CD4-positive, alpha-beta T cell (primary cell): ENCODE measurements at places on chromosomes 7 and 10. TPM values are rescaled to one million over a fixed set of nuclear protein-coding genes. Genes with fewer than 3 reads are reported as not detected.

DNA sequence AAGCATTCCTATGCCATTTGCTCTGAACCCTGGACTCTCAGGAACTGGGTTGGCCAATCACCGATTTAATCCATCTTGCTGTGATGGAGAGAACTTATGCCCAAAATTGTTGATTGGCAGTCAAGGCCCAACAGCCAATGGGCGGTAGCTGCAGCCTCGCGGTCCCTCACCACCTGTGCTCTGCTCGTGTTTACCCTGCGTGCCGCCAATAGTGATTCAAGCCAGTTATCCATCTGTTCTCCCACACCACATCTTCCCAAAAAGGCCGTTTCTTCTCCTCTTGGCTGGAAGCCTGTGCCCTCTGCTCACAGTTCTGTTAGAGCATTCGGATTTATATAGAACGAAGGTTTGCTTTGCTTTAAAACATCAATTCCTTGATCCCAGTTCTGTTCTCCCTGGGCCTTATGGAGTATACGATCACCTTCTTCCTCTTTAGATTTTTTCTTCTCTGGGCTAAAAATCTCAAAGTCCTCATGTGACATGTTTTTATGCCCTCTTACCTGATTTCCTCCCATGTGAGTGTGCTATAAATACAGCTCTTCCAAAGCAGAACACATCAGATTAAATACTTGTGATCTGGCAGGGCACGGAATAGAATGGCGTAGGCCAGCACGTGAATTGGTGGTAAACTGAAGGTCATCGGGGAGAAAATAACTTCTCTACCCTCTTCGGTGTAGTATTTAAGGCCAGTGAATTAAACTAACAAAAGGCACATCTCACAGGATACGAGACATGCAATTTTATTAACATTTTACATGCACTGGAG, 212.8 kb downstream of the NSUN6 start:
- H3K36me3 ChIP-seq: no peaks in the 10 kb centered on the region
- no peaks in the 10 kb centered on the region for H3K4me1 ChIP-seq
- no peaks in the 10 kb centered on the region for H3K27me3 ChIP-seq

DNA sequence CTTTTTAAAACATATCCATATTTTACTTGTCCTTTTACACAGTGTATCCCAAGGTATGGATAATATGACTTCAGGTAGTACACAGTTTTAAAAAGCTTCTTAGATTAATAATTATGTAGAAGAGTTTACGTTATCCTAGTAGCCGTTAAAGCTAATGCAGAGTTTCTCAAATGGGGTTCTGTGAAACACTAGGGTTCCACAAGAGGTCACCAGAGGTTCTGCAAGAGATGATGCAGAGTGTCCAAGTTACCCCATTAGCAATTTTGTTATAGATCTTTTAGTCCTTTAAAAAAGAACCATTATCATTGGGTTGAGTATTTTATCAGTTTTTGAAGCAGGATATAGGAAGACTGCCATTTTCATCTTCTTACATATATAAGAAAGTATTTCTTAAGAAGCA, 298.9 kb upstream of the HPS1 start:
- no peak for DNase-seq
- no peaks in the 10 kb centered on the region for H3K36me3 ChIP-seq
- no peak overlapping the region for H3K27ac ChIP-seq
- H3K4me3 ChIP-seq: no peak overlapping the region
- no peaks in the 10 kb centered on the region for H3K27me3 ChIP-seq

DNA sequence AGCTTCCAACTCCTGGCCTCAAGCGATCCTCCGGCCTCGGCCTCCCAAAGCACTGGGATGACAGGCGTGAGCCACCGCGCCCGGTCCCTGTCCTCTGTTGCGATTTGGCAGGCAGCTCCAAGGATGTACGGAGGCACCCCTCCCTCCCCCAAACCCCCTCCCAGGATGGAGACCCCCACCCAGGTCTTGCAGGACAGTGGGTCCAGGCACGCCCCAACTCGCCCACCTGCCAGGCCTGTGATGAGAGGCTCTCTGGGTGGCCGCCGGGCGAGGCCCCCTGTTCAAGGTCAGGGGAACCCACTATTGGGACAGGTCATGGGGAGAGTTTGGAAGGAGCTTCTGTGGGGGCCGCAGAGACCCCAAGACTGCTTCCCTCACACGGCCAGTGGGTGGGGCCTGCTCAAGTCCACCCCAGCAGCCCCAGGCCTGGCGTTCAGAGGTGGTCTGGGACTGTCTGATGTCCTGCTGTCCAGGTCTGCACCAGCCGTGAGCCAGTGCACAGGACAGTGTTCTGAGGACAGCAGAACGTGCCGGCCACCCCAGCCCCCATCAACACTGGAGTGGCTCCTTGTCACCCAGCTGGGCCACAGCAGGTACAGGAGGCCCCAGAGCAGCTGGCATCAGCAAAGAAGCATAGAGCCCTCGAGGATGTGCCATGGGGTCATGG, 2.5 kb downstream of the ADAP1 start:
- H3K27ac ChIP-seq: no peak overlapping the region
- DNase-seq: no peak
- no peak overlapping the region for H3K4me3 ChIP-seq
- H3K27me3 ChIP-seq: peaks cover 8% of the 10 kb centered on the region

GRCh38 chr10:72334196-72334824, 20.4 kb downstream of the DNAJB12 start:
- H3K27ac ChIP-seq: peak overlapping the region; percentile 17
- H3K4me1 ChIP-seq: peaks cover 80% of the 10 kb centered on the region
- H3K27me3 ChIP-seq: no peaks in the 10 kb centered on the region
- H3K36me3 ChIP-seq: peaks cover 23% of the 10 kb centered on the region

GRCh38 chr7:89837515-89837914, 316.8 kb upstream of the STEAP1 start:
- no peak overlapping the region for H3K4me3 ChIP-seq
- H3K36me3 ChIP-seq: no peaks in the 10 kb centered on the region
- no peaks in the 10 kb centered on the region for H3K27me3 ChIP-seq
- H3K4me1 ChIP-seq: no peaks in the 10 kb centered on the region

- H3K4me3 ChIP-seq: no peak overlapping the region
- no peaks in the 10 kb centered on the region for H3K27me3 ChIP-seq
- H3K27ac ChIP-seq: no peak overlapping the region
- H3K36me3 ChIP-seq: no peaks in the 10 kb centered on the region
Observed at GRCh38 chr7:30472081-30472783, 6.4 kb downstream of the NOD1 start.

DNA sequence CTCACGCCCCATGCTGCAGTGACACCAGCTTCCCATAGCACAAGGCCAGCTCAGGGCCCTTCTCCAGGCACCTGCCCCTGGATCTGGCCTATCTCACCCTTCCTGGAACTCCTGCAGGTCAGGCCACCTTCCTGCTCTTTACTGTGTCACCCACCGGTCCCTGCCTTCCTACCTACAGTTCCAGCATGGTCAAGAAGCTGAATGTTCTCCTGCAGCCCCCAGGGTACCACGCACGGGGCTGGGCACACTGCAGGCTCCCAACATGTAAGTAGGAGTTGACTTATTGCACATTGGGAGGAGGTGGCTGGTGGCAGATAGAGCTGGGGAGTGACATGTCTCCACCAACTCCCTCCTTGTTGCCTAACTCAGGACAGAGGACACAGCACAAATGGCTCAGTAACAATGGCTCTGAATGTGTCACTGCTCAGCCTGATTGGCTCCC, 14.5 kb downstream of the ITPRIP start:
- H3K36me3 ChIP-seq: peaks cover 3% of the 10 kb centered on the region
- peaks cover 96% of the 10 kb centered on the region for H3K4me1 ChIP-seq
- no peaks in the 10 kb centered on the region for H3K27me3 ChIP-seq
- peak overlapping the region; percentile 12 for H3K4me3 ChIP-seq
- DNase-seq: no peak

DNA sequence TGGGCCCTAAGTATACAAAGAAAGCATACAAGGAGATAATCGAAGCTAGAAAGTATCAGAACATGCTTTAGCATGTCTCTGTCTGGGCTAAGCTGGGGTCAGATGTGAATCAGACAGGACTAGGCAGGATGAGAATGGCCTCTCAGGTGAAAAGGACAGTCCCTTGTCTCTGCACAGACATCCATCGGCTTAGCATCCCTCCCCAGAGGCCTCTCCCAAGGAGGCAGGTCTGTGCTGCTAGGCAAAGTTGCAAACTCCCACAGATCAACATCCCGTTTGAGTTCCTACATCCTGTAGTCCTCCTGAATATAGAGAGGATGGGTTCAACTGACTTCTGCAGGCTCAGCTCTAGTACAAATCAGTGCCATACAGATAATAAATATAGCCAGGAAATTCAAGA, 24.5 kb downstream of the CHST15 start:
- H3K27me3 ChIP-seq: no peaks in the 10 kb centered on the region
- DNase-seq: no peak
- no peak overlapping the region for H3K4me3 ChIP-seq
- H3K36me3 ChIP-seq: no peaks in the 10 kb centered on the region
- H3K4me1 ChIP-seq: peaks cover 4% of the 10 kb centered on the region

DNA sequence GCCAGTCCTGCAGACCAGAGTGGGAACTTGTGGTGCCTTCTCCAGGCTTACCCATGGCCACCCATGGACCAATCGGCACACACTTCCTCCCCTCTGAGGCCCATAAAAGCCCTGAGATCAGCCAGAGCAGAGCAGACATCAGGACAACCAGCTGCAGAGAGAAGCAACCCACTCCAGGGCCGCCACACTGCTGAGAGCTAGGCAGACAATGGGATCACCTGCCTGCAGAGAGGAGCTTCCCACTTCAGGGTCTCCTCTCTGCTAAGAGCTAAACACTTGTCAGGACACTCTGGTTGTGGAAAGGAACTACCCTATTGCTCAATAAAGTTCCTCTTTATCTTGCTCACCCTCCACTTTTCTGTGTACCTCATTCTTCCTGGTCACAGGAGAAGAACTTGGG, 34.0 kb downstream of the C7orf25 start:
- no peaks in the 10 kb centered on the region for H3K4me1 ChIP-seq
- H3K4me3 ChIP-seq: no peak overlapping the region
- H3K27ac ChIP-seq: no peak overlapping the region
- peaks cover 4% of the 10 kb centered on the region for H3K27me3 ChIP-seq

DNA sequence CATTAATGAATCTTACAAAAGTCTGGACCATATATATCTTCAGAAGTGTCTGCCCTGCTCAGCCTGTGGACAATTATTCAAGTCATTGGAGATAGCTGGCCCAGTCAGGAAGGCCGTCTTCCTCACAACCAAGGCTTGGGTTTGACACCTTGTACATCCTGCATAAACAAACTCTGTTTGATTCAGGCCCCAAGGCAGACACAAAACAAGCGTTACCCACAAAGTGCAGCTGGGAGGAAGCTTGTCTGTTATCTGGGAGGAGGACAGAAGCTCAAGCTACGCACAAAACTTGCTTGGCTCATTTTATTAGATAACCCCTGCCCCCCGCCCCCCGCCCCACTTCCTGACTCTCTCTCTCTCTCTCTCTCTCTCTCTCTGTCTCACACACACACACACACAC, 166.9 kb upstream of the WDR11 start:
- H3K36me3 ChIP-seq: no peaks in the 10 kb centered on the region
- H3K27me3 ChIP-seq: no peaks in the 10 kb centered on the region
- no peak overlapping the region for H3K4me3 ChIP-seq
- H3K27ac ChIP-seq: no peak overlapping the region
- no peaks in the 10 kb centered on the region for H3K4me1 ChIP-seq

DNA sequence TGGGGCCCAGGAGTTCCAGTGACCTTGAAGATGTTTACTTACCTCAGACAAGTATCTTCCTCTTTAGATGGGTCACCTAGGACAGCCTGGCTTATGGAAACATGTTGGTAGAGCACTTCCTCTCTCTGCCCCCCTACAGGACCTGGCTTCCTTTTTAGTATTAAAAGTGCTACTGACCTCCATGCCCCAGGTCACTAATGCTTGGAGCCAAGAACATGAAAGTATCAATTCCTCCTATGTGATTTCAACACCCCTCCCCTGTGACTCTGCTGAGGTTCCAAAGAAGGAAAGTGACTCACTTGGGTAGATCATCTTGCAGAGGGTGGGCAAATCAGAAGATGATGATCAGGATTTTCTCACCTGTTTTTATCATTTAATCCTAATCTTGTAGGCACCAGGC, 125.3 kb upstream of the CCDC6 start:
- H3K27me3 ChIP-seq: no peaks in the 10 kb centered on the region
- no peak overlapping the region for H3K27ac ChIP-seq
- H3K36me3 ChIP-seq: peaks cover 3% of the 10 kb centered on the region
- no peaks in the 10 kb centered on the region for H3K4me1 ChIP-seq
- DNase-seq: no peak

DNA sequence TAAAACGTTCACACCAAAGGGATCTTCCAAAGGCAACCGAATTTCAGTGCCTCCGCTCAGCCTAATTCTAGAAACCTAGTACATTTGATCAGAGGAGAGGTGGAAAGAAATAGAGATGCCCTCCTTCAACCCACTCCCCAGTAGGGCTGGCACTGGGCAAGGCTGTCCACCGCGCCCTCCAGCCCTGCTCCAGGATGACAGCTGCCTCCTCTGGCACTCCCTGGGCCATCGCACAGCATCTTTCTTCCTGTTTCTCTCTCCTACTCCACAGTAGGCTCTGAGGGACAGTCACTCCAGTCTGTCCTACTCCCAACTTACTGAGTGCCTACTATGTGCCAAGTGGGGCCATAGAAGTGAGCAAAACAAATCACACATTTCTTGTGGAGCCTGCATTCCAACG, 226.2 kb downstream of the SKIDA1 start:
- no peaks in the 10 kb centered on the region for H3K36me3 ChIP-seq
- H3K4me3 ChIP-seq: no peak overlapping the region
- no peak overlapping the region for H3K27ac ChIP-seq
- H3K4me1 ChIP-seq: no peaks in the 10 kb centered on the region

GRCh38 chr7:22733761-22734160, 6.8 kb downstream of the IL6 start:
- H3K4me3 ChIP-seq: no peak overlapping the region
- H3K27ac ChIP-seq: no peak overlapping the region
- H3K36me3 ChIP-seq: no peaks in the 10 kb centered on the region
- DNase-seq: no peak
- no peaks in the 10 kb centered on the region for H3K27me3 ChIP-seq

- no peaks in the 10 kb centered on the region for H3K27me3 ChIP-seq
- no peaks in the 10 kb centered on the region for H3K4me1 ChIP-seq
- H3K36me3 ChIP-seq: peaks cover 90% of the 10 kb centered on the region
- no peak overlapping the region for H3K27ac ChIP-seq
- no peak overlapping the region for H3K4me3 ChIP-seq
Observed at GRCh38 chr10:6431861-6432260, 148.2 kb downstream of the PRKCQ start.

DNA sequence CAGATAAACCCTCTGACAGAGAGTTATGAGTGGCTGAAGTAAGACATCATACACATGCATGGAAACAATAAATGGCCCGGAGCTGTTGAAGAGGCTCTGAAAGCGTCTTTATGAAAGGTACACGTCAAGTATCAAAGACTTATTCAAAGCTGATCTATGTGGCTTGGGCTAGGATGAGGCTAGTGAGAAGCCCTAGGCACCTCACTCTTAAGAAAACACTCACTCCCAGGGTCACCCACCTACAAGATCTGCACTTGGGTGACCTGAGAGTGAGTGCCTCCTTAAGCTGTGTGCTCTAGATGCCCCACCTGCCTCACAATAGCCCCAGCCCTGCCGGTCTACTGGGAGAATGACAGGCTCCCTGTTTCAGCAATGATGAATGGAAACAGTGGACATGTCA, 1.1 kb upstream of the GIMAP1 start:
- H3K27ac ChIP-seq: peak overlapping the region; percentile 83
- no peaks in the 10 kb centered on the region for H3K27me3 ChIP-seq
- H3K4me1 ChIP-seq: peaks cover 42% of the 10 kb centered on the region
- peak overlapping the region; percentile 79 for H3K4me3 ChIP-seq

- H3K4me1 ChIP-seq: peaks cover 24% of the 10 kb centered on the region
- H3K27me3 ChIP-seq: peaks cover 21% of the 10 kb centered on the region
- no peak overlapping the region for H3K27ac ChIP-seq
- peak; percentile 43 for DNase-seq
Observed at GRCh38 chr10:132185601-132186487, 904 bp upstream of the DPYSL4 start.

SRRM3 gene
- not detected for total RNA-seq

MYL7 gene
- not detected for total RNA-seq

MMD2 gene
- total RNA-seq: not detected

RAMP3 gene
- not detected for total RNA-seq

TCAF2 gene
- total RNA-seq: 29.6 TPM

AGAP5 gene
- total RNA-seq: 4.9 TPM

ABCC2 gene
- total RNA-seq: 3.4 TPM

PILRA gene
- 5.3 TPM for total RNA-seq

CRHR2 gene
- total RNA-seq: not detected
